Stimulated activated CD4-positive, alpha-beta T cell treated with anti-CD3 and anti-CD28 coated beads, Interleukin-4, amount 100 ng/mL, for 4 hours (primary cell): ENCODE measurements at places on chromosomes 3 and 15.

DNA sequence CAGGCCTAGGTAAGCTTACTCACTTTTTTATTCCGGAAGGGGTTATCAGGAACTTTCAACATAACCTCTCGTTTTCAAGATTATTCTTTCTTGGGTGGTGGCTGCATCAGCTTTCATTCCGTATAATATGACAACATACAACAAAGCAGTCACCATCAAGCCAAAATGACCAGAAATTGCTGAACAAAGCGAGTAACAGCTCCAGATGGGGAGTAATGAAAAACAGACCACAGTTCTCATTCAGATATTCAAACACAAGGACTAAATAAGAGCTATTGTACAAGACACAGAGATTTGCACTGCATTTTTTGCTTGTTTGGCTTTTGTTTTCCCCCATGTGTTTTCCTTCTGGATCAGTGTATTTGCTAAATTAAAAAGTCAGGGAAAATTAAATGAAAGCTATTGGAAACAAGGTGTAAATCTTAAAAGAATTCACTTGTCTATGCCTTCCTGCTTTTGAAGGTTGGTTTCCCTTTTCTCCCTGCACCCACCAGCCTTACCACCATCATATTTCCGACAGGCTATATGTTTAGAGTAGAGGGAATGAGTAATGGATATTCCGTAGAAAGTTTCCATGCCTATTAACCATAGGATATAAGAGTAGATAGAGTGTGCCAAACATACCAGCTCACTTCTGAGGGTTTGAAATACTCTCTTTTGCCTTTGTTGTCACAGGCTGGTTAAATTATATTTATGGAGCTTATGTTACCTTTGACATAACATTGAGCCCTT is 213.6 kb downstream of the RBMS3 start:
- no peak for DNase-seq

DNA sequence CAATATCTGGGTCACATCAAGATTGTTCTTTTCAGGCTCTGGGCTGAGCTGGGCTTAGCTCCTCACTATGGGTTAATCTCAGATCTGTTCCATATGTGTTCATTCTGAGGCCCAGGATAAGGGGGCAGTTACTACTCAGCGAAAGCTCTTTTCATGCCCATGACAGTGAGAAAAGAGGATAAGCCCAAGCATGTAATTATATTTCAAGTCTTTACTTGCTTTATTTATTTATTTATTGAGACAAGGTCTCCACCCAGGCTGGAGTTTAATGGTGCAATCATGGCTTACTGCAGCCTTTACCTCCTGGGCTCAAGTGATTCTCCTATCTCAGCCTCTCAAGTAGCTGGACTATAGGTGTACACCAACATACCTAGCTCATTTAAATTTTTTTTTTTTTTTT is 44.7 kb upstream of the SELENOK start:
- DNase-seq = no peak

DNA sequence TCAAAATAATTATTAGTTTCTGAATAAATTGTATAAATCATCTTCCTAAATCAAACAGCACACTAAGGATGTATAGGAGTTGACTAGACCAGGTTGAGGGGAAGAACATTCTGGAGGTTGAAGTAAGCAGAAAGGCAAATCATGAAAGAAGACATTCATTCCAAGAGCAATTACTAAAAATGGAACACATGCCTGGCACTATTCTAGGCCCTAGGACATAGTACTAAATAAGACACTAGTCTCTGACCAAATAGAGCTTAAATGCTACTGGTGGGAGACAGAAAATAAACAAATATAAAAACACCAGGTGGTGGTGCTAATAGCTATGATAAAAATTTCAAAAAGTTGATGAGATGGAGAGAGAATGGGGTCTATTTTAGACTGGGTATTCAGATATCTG is 190.1 kb downstream of the TBC1D5 start:
- no peak for DNase-seq

DNA sequence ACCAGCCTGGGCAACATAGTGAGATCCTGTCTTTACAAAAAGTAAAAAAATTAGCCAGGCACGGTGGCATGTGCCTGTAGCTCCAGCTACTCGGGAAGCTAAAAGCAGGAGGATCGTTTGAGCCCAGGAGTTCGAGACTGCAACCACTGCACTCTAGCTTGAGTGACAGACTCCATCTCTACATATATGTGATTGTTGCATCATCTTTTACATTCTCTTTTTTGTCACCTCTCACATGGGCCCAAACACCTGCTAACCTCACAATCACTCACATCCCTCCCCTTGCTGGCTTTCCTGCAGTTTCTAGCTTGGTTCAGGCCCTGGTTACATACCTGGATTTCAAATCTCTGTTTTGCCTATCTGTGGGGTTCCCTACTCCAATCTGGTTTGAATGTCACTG is 19.4 kb downstream of the MYLK start:
- DNase-seq = no peak

DNA sequence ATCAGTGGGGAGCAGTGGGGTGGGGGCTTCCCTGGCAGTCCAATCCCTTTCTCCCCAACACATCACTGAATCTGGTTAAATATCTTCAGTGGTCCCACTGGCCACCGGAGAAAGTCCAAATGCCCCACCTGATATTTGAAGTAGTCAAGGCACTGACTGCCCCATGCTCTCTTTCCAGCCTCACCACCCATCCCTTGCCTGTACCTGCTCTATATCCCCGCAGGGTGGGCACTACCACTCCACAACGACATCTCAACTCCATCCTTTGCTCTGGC is 101.7 kb downstream of the DAPK2 start:
- DNase-seq = no peak

DNA sequence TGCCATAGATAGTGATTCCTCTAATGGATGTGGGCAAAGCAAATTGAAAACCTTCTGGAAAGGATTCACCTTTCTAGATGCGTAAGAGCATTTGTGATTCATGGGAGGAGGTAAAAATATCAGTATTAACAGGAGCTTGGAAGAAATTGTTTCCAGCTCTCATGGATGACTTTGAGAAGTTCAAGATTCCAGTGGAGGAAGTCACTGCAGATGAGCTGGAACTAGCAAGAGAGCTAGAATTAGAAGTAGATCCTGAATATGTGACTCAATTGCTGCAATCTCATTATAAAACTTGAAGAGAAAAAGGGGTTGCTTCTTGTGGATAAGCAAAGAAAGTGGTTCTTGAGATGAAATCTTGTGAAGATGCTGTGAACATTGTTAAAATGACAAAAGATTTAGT is 88.0 kb upstream of the ACKR4 start:
- DNase-seq = no peak

DNA sequence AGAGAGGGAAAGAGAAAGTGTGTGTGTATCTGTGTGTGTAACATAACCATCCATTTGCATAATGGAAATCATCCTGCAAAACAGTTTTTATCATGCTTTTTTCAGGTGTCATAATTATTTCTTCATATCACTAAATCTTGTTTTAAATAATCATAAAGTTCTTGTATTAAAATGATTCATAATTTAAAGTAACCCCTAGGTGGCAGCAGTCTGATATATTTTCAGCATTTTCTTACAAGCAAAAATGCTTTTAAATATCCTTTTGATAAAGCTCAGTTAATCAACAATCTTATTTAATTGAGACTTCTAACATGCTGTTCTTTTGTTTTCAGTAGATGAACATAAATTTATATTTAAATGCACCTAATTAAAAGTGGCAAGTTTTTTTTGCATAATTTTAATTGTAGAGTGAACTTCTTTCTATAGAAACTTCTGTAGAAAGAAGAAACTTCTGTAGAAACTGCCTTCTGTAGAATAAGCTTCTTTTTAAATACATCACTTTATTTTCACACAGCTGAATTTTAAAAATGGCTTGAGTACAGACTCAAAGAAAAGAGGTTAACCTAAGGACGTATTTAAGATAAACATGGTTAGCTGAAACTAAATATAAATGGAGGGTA is 72.5 kb downstream of the OPA1 start:
- no peak for DNase-seq

GRCh38 chr3:157914882-157915281 is 191.3 kb downstream of the SHOX2 start:
- DNase-seq = no peak

- DNase-seq = no peak
Measured at GRCh38 chr15:84911879-84912660, 27.6 kb downstream of the SLC28A1 start.

- peak; percentile 1 for DNase-seq
Measured at GRCh38 chr3:50405249-50405648, 45.9 kb upstream of the TMEM115 start.

- no peak for DNase-seq
Measured at GRCh38 chr3:29525254-29525881, 244.5 kb downstream of the RBMS3 start.

DNA sequence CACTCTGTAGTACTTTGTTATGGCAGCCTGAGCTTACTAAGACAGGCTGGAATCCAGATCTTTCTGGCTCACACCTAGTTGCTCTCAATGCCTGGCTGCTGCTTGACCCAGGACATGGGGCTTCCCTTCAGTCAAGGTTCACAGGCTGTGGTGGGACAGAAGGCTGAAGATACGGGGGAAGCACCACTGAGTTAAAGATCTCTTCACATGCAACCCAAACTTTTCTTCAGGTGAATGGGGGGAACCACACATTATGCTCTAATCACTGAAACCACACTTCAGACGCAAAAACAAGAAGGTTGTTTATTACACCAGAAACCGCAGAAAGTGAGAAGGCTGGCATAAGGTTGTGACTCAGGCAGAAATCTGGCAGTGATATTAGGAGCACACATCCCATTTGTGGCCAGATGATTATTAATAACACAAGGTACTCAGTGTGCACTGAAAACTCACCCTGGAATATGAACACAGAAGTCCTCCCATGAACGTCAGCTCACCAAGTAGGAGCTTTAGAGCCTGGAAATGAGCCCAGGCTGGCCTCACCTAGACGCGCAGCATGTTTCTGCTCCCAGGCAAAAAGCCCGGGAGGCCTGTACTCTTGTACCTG is 230.5 kb upstream of the CHRNA7 start:
- DNase-seq = no peak

GRCh38 chr3:158961471-158961870 is 159.6 kb downstream of the MFSD1 start:
- DNase-seq = no peak

- DNase-seq = no peak
Measured at GRCh38 chr3:165746874-165747273, 90.3 kb downstream of the BCHE start.

- no peak for DNase-seq
Measured at GRCh38 chr3:36257158-36257852, 123.0 kb upstream of the STAC start.

DNA sequence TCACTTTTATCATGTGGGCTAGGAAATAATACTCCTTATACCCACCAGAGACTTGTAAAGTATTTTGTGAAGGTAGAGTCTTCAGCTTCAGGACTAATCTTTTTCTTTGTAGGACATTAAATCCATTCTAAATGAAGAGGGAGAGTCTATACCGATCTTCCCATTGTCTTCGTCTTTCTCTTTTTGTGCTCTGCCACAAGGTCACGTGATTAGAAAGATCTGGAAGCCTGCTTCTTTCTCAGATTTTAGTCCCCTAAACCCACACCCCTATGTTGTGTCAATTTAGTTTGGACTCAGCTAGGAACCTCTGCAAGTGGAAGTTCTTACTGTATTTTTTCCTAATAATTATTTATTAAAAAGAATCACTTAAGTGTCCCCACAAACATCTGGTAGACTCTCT is 507.3 kb downstream of the PYDC2 start:
- no peak for DNase-seq

GRCh38 chr3:149021830-149022229 is 30.5 kb downstream of the GYG1 start:
- no peak for DNase-seq

- no peak for DNase-seq
Measured at GRCh38 chr15:100983221-100983620, 64.1 kb downstream of the LRRK1 start.

- no peak for DNase-seq
Measured at GRCh38 chr3:151467069-151467468, 6.2 kb upstream of the IGSF10 start.

DNA sequence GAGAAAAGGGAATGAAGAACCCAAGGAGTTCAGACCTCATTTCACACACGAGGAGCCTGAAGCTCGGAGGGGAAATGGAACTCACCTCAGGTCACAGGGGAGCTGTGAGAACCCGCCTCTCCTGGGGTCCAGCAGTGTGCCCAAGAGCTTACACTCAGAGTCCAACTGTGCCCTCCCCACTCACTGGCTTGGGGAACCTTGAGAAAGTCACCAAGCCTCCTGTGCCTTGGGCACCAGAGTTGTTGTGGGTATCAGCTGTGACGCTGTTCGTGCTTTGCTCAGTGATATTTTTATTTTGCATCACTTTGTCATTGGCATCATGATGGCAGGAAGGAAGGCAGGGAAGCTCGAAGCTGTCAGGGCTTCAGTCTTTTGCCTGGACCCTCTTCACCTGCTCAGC is 83.4 kb downstream of the TLE3 start:
- DNase-seq = no peak

- no peak for DNase-seq
Measured at GRCh38 chr3:175193815-175194518, 334.8 kb downstream of the NAALADL2 start.

GRCh38 chr3:64888165-64888564 is 200.4 kb upstream of the ADAMTS9 start:
- no peak for DNase-seq

DNA sequence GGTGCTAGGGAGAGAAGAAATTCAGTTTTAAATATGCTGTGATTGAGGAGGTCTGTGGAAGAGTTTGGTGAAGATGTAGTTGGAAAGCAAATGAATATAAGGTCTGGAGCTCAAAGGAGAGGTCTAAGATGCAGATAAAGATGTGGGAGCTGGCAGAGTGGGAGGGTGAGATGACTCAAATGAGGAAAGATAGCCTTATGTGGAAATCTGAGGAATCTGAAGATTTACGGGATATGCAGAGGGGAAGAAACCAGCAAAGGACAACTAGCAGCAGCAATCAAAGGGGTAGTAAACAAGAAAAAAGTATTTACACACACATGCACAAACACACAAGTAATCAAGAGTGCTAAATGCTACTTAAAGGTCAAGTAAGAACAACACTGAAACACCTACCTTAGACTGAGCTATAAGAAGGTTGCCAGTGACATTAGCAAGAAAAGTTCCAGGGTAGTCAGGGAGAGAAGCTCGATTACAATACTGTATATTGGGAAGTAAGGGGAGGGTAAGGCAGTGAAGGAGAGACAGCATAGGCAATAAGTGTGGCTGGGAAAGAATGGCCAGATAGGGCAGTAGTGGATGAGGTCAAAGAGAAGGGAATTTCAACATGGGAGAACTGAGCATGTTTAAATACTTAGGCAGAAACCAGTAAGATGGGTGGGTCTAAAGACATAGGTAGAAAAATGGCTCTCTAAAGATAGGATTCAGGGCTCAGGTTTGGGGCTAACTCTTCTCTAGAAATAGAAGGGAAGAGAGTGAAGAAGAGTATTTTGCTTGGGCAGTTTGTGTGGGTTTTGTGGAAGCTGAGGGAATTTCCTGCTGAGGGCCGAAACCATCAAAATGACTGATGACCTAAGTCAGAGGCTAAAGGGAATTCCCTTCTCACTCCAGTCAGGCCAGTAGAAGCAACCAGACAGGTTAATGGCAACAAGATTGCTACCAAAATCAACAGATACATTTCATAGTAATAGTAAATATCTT is 8.9 kb downstream of the CMTM6 start:
- no peak for DNase-seq

DNA sequence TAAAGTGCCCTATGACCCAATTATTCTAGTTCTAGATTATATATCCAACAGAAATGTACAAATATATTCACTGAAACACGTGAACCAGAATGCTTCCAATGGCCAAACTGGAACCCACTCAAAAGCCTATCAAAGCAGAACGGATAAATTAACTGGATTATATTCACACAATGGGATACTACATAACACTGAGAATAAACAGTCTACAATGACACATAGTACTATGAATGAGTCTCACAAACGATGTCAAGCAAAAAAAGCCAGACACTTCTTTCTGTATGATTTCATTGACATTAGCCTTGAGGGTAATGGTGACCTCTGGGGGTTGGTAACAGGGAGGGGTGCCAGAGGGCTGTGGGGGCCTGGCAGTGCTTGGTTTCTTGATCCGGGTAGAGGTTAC is 50.9 kb upstream of the HACD2 start:
- DNase-seq = no peak
